ENCODE measurements at places on chromosomes 2 and 18.

- H3K27me3 ChIP-seq, result peaks cover 7% of the 10 kb centered on the region
- H3K36me3 ChIP-seq, result no peaks in the 10 kb centered on the region
- H3K4me3 ChIP-seq, result no peak overlapping the region
- H3K4me1 ChIP-seq, result no peaks in the 10 kb centered on the region
- no peak for DNase-seq
- H3K27ac ChIP-seq, result no peak overlapping the region
These were observed 306.7 kb upstream of the CHAC2 start for GRCh38 chr2:53460937-53461336.

DNA sequence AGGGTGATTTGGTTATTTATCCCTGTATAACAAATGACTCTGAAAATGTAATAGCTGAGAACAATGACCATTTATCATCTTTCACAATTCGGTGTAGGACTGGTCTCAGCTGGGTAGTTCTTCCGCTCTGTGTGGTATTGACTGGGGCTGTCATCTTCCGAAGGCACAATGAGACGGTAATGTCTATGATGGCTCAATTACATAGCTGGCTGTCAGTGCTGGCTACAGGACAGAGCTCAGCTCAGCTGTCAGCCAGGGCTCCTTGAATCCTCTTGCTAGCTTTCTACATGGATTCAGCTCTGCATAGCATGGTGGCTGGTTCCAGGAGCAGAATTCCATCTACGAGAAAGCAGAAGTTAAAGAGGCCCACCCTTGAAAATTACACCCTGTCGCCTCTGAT is 483.8 kb downstream of the TDRD15 start:
- H3K4me1 ChIP-seq, result no peaks in the 10 kb centered on the region
- H3K27me3 ChIP-seq, result peaks cover 4% of the 10 kb centered on the region
- H3K27ac ChIP-seq, result peak overlapping the region; percentile 16
- H3K36me3 ChIP-seq, result no peaks in the 10 kb centered on the region
- no peak for DNase-seq

DNA sequence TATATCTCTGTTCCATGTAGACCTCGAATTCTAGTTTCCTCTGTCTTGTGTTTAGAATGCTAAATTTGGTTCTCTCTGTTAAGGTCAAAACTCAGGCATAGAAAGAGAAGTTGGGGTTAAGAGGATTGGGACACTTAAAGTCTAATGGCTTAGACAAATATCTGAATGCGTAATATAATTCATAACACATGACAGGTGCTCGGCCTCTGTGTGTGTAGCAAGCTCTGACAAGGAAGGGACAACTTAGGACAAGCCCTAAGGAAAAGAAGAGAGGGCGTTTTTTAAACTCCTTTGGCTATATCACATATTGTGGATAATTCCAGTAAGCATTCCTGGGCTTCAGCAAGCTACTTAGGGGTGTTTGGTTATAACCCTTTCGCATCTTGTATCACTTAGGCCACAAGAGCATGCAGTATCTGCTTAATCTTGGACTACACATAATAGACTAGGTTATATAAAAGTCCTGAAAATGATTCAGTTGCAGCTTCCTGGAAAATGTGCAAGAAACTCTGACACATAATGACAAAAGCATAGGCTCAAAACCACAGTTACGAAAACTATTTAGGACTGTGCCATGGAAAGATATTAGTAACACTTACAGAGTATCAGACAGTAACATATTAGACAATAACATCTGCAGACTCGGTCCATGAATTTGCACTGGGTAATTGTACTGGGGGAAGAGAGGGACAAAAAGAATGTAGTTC is 16.1 kb upstream of the CREB1 start:
- H3K27me3 ChIP-seq, result peaks cover 13% of the 10 kb centered on the region
- no peaks in the 10 kb centered on the region for H3K36me3 ChIP-seq
- no peaks in the 10 kb centered on the region for H3K4me1 ChIP-seq
- no peak overlapping the region for H3K4me3 ChIP-seq
- no peak for DNase-seq

GRCh38 chr2:237556773-237557632 is 9.4 kb upstream of the PRLH start:
- H3K4me3 ChIP-seq, result no peak overlapping the region
- peaks cover 7% of the 10 kb centered on the region for H3K4me1 ChIP-seq
- no peak for DNase-seq
- no peaks in the 10 kb centered on the region for H3K36me3 ChIP-seq

DNA sequence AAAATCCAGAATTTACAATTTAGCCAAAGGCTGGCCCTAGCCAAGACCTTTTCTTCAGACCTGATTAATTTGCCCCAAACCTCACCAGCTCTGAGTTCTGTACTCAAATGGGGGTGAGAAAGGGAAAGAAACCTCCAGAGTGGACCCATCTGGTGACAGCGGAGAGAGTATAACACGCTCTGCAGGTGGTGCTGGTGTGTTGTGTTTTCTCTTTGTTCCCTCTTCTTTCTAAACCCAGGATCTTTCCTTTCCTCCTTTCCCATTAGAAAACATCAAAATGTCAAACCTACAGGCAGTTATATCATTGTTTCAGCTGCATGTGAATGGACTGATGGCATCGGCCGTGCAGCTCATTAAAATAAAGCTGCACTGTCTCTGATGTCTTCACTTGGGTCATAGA is 253.2 kb upstream of the SP5 start:
- no peaks in the 10 kb centered on the region for H3K27me3 ChIP-seq
- no peak overlapping the region for H3K27ac ChIP-seq
- H3K4me3 ChIP-seq, result no peak overlapping the region
- H3K36me3 ChIP-seq, result peaks cover 5% of the 10 kb centered on the region
- peaks cover 19% of the 10 kb centered on the region for H3K4me1 ChIP-seq
- DNase-seq, result no peak

- H3K27me3 ChIP-seq, result peaks cover 3% of the 10 kb centered on the region
- no peak for DNase-seq
- H3K4me1 ChIP-seq, result peaks cover 85% of the 10 kb centered on the region
- no peaks in the 10 kb centered on the region for H3K36me3 ChIP-seq
- H3K4me3 ChIP-seq, result no peak overlapping the region
These were observed 253.9 kb upstream of the SIX2 start for GRCh38 chr2:45263147-45263546.

- DNase-seq, result no peak
- no peaks in the 10 kb centered on the region for H3K27me3 ChIP-seq
- no peaks in the 10 kb centered on the region for H3K36me3 ChIP-seq
- H3K4me3 ChIP-seq, result no peak overlapping the region
- no peak overlapping the region for H3K27ac ChIP-seq
These were observed 719.0 kb upstream of the SLC39A10 start for GRCh38 chr2:194938066-194938465.

- DNase-seq, result no peak
- H3K27me3 ChIP-seq, result peaks cover 22% of the 10 kb centered on the region
- no peak overlapping the region for H3K27ac ChIP-seq
- peaks cover 4% of the 10 kb centered on the region for H3K36me3 ChIP-seq
These were observed 62.5 kb downstream of the REEP1 start for GRCh38 chr2:86274918-86275275.

- peaks cover 4% of the 10 kb centered on the region for H3K27me3 ChIP-seq
- H3K4me3 ChIP-seq, result no peak overlapping the region
- DNase-seq, result no peak
- peaks cover 17% of the 10 kb centered on the region for H3K36me3 ChIP-seq
- peaks cover 19% of the 10 kb centered on the region for H3K4me1 ChIP-seq
These were observed 14.6 kb downstream of the RAB31 start for GRCh38 chr18:9722691-9723090.

GRCh38 chr2:157628477-157629415 is at the start of gene ACVR1C:
Gene ACVR1C (minus strand): TSS chr2:157628864. CDS start chr2:157628644, 220 bp downstream.
- H3K27ac ChIP-seq, result no peak within 1 kb of the TSS
- H3K27me3 ChIP-seq, result peaks cover 39% of the 10 kb centered on the region
- peaks cover 6% of the 10 kb centered on the region for H3K4me1 ChIP-seq
- peak; percentile 79 for DNase-seq
- no peaks in the 10 kb centered on the region for H3K36me3 ChIP-seq
- peak within 1 kb of the TSS; percentile 89 for H3K4me3 ChIP-seq

GRCh38 chr2:240477916-240478315 is 42.5 kb downstream of the GPC1 start:
- H3K36me3 ChIP-seq, result peaks cover 17% of the 10 kb centered on the region
- no peak overlapping the region for H3K4me3 ChIP-seq
- no peak overlapping the region for H3K27ac ChIP-seq
- DNase-seq, result no peak
- H3K27me3 ChIP-seq, result no peaks in the 10 kb centered on the region
- peaks cover 21% of the 10 kb centered on the region for H3K4me1 ChIP-seq

GRCh38 chr2:230956827-230957755 is 32.0 kb upstream of the GPR55 start:
- H3K4me1 ChIP-seq, result peaks cover 37% of the 10 kb centered on the region
- H3K36me3 ChIP-seq, result no peaks in the 10 kb centered on the region
- H3K4me3 ChIP-seq, result peak overlapping the region; percentile 82
- peaks cover 26% of the 10 kb centered on the region for H3K27me3 ChIP-seq
- peak; percentile 72 for DNase-seq
- H3K27ac ChIP-seq, result no peak overlapping the region

DNA sequence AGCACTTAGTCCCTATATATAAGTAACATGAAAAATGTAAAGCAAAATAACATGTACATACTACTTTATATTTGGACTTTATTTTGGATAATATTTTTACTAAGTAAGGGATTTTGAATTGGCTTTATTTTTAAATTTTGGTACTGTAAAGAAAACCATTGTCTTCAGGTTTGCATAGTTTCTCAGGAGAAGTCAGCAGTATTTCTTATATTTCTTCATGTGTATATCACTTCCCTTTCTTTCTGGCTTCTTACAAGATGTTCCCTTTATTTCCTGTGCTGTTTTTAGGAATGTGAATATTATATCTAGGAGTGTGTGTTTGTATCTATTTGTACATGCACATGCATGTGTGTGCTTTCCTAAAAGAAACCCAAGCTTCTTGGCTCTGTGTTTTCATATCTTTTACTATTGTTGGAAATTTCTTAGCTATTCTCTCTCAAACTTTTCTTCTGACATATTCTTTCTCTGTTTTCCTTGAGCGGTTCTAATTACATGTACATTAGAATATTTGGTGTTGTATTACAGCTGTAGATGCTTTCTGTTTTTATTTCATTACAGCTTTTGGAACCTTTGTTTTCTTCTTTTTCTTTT is 1549.7 kb upstream of the ACVR2A start:
- no peak overlapping the region for H3K27ac ChIP-seq
- DNase-seq, result no peak
- H3K4me3 ChIP-seq, result no peak overlapping the region
- no peaks in the 10 kb centered on the region for H3K27me3 ChIP-seq

DNA sequence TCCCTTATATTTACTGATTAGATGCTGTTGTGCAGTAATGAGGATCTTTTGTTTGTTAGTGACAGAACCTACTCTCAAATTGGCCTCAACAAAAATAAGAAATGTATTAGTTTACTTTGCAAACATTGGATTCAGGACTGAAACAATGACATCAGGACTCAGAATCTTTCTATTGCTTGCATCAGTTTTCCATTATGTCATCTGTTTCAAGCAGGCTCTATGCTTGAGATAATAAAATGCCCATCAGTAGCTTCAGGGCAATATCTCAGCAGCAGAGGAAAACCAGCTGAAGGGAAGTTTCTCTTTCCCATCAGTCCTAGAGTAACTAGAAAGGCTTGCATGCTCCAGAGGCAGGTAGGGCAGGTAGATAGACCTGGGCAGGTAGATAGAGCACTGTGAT is 375.5 kb upstream of the SLC8A1 start:
- H3K27me3 ChIP-seq, result no peaks in the 10 kb centered on the region
- no peaks in the 10 kb centered on the region for H3K36me3 ChIP-seq
- DNase-seq, result no peak
- H3K27ac ChIP-seq, result no peak overlapping the region
- no peaks in the 10 kb centered on the region for H3K4me1 ChIP-seq

DNA sequence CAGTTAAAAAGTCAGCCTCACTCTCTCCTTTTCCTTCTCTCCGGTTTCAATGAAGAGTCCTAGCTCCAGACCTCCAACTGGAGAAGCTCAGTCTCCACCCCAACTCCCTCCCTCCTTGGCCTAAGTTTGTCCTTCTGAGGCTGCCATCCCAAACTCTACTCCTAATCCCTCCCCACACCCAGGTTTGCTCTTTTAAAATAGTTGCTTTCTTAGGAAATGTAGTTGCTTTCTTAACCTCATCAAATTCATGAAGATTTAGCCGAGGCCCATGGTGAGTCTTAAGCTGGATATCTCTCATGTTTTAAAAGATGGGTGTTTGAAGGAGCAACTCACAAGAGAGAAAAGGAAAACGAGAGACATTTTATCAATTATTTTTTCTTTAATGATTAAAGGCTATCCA is 937 bp upstream of the LANCL1 start:
- peak; percentile 12 for DNase-seq
- H3K27me3 ChIP-seq, result peaks cover 5% of the 10 kb centered on the region
- H3K27ac ChIP-seq, result peak overlapping the region; percentile 88
- peaks cover 34% of the 10 kb centered on the region for H3K4me1 ChIP-seq
